ENCODE measurements at places on chromosomes 7 and 10.

- no peak for DNase-seq
These were observed 39.4 kb downstream of the ADRA2A start for GRCh38 chr10:111116211-111116610.

DNA sequence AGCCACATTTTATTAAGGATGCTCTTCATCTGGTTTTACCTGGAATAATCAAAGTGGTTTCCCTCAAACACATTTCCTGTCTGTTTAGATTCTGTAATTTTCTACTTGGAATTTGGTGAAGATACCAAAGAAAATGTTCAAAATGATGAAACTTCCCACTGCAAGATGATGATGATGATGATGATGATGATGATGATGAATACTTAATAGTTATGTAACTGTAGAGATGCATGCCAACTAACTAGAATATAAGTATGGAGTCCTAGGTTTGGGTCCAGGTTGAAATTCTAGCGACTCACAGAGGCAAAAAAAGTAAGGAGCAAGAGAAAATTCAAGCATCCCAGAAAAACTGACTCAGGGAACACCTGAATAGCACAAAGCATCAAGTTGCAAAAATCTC is 104.0 kb upstream of the KIAA1217 start:
- DNase-seq = no peak

DNA sequence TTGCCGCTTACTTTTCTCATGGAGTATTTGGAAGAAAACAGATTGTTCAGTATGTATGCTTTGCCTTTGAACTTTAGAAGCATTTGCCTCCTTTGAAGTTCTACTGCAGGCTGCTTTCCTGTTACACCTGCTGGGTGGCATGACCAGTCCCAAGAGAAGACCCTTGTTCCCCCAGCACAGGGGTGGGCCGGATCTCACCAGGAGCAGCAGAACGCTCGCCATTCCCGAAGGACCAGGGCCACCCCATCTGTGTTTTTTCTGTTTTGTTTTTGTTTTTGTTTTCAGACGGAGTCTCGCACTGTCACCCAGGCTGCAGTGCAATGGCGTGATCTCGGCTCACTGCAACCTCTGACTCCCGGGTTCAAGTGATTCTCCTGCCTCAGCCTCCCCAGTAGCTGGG is 493.6 kb downstream of the PTPRN2 start:
- DNase-seq = no peak

GRCh38 chr10:78405736-78406135 is 372.1 kb downstream of the RPS24 start:
- no peak for DNase-seq

GRCh38 chr7:37694208-37695094 is 10.9 kb downstream of the GPR141 start:
- DNase-seq = no peak

- no peak for DNase-seq
These were observed 3.1 kb upstream of the INPP5A start for GRCh38 chr10:132534391-132535064.

- DNase-seq = no peak
These were observed 351.1 kb downstream of the TFEC start for GRCh38 chr7:115679423-115679822.

- DNase-seq = no peak
These were observed 34.8 kb upstream of the GPR37 start for GRCh38 chr7:124800386-124800785.

DNA sequence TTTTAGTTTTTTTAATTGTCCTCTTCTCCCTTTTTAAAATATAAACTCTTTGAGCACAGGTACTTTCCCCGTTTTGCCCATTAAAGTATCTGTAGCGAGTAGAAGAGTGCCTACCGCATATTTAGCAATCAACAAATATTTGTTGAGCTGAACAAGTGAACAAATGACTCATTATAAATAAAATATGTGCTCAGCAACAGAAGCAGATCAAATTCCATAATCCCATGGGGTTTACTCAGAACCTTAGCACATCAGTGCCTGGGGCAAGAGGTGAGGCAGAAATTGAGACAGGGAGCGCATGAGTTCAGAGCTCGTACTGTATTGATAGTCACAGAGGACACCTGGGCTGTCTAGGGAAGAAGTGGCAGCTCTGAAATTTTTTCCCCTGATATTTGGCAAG is 161.0 kb downstream of the SEM1 start:
- no peak for DNase-seq

DNA sequence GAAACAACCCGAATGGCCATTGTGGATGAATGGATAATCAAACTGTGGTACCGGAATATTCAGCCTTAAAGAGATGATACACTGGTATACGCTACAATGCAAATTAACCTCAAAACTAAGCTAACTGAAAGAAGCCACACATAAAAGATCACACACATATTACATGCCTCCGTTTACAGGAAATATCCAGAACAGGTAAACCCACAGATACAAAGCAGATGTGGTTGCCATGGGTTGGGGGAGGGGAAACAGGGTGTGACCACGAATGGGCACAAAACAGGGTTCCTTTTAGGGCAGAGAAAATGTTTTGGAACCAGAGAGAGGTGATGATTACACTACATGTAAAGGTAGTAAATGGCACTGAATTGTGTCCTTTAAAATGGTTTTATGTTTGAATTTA is 16.6 kb downstream of the ESYT2 start:
- no peak for DNase-seq

DNA sequence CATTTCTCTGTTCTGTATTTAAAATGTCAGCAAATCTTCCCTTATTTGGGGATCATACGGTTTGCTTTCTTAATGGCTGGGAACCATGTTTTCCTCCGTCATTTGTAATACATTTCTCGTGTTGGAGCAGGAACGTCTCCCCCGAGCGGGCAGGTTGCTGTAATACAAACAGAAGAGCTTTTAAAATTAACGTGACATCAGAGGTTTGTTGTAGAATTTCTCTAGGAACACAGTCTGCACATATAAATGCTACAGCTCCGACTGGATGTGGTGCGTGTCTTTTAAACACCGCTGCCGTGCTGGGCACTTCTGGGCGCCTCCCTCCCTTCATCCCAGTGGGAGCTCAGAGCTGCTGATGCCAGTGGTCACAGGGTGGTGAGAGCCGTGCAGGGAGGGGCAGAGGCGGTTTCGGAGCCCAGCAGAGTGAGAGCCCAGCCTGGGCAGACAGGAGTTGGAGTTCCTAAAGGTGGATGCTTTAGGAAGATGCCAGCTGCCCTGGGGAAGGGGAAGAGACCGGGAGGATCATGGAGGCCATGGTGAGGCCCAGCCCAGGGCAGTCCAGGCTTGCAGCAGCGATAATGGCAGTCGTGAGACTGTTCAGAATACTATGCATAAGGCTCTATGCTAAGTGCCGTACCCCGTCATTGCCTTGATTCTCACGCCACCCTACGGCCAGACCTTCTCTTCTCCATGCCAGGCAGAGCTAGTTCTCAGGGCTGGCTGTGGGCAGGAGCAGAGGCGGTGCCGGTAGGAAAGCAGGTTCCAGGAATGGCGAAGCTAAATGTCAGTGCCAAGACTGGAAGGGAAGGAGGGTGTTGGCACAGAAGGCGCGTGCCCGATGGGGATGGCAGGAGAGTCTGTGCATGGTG is 96.2 kb downstream of the GLRX3 start:
- DNase-seq = no peak

GRCh38 chr7:50687575-50688225 is 95.0 kb downstream of the GRB10 start:
- DNase-seq = no peak

- DNase-seq = no peak
These were observed 54.2 kb upstream of the PARD3 start for GRCh38 chr10:34869135-34869836.

GRCh38 chr7:90994121-90994520 is 270.1 kb upstream of the FZD1 start:
- DNase-seq = no peak

- DNase-seq = no peak
These were observed 412.1 kb upstream of the CELF2 start for GRCh38 chr10:10605551-10606081.

DNA sequence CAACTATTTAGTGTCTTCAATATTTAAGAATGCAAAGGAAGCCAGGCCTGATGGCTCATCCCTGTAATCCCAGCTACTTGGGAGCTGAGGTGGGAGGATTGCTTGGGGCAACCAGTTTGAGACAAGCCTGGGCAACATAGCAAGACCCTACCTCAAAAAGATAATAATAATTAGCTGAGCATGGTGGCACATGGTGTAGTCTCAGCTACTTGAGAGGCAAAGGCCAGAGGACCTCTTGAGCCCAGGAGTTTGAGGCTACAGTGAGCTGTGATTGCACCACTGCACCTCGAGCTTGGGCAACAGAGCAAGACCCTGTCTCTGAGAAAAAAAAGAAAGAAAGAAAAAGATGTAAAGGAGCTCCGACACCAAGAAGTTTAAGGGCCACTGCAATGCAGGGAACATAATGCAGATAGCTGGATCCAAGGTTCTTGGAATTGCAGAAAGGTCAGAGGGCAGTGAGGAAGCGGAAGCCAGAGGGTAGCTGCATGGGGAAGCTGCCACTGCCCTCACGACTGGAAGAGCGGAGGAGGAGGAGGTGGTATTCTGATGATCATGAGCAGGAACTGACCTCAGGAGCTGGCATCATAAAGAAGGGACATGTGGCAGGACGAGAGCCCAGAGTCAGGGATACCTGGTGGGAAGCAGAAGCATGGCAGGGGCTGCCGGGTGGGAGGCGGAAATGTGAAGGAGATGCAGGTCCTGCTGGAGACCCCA is 60.2 kb upstream of the PODXL start:
- DNase-seq = no peak

DNA sequence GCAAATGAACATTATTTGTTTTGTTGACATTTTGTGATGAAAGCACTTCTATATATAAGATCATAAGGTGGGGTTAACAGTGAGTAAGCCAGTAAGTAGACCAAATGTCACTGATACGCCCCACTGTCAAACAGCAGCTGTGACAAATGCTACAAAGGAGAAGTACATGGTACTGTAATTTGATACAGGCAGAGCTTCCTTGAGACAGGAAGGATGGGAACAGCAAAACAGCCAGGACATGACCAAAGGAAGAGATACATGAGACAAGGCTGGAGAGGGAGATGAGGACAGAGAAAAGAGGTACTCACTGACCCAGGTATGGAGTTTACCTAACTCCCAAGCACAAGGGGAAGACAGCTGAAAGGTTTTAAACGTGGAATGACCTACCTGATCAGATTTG is 127.0 kb downstream of the SRPK2 start:
- DNase-seq = no peak

GRCh38 chr7:21357151-21358097 is 70.5 kb upstream of the SP4 start:
- no peak for DNase-seq
